ENCODE measurements at places on chromosomes 13 and 19.

GRCh38 chr19:39557811-39558623 is 18.1 kb upstream of the EID2 start:
- DNase-seq, result peak; percentile 88

- no peak for DNase-seq
Measured at GRCh38 chr13:21709697-21710096, 38.8 kb downstream of the FGF9 start.

- DNase-seq, result no peak
Measured at GRCh38 chr19:35458731-35459391, 10.8 kb downstream of the FFAR2 start.

DNA sequence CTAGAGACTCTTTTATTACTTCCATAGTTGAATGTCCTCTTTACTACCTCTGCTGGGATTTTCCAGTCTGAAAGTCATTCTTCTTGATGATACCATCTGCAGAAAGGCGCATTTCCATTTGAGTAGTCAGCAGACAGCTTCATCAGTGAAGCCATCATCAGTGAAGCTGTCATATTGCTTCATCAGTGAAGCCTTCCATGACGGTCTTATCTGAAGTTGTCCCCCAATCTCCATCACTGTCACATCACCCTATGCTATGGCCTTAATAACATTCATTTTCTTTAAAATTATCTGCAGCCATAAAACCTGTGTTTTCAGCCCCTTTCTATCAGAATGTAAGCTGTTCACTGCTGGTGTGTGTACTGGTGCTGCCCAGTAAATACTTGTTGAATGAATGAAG is 151.6 kb downstream of the B3GLCT start:
- DNase-seq, result no peak

- DNase-seq, result no peak
Measured at GRCh38 chr19:7522923-7523667, 671 bp downstream of the MCOLN1 start.

DNA sequence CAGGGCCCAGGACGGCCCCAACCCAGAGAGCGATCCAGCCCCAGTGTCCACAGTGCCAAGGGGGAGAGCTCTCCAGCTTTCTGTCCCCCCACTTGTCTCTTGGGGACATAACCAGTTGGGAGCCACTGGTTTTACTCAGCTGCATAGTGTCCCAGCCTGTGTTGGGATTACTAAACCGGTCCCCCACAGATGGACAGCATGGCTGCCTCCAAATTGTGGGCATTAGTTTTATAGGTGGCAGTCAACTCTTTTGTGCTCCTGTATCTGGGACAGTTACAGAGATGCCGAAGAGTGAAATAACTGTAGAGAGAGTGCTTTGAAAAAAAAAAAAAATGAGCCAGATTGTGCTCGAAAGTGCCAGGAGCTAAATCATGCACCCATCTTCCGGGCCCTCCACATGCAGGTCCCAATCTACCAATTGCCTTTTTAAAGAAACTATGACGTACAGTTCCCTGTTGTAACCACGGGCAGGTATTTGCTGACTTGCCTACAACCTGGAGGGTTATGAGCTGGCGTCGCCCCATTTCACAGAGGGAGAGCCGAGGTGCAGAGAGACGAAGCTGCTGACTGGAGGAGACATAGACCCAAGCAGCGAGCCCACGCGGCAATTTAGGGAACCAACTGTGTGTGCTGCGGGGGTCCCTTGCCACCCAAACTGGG is 2.4 kb upstream of the NFIC start:
- DNase-seq, result no peak

- peak; percentile 14 for DNase-seq
Measured at GRCh38 chr13:26599860-26600259, 42.4 kb downstream of the WASF3 start.

GRCh38 chr19:5345895-5346386 is 5.3 kb upstream of the PTPRS start:
- no peak for DNase-seq

GRCh38 chr13:98509271-98510155 is 67.4 kb downstream of the STK24 start:
- no peak for DNase-seq

DNA sequence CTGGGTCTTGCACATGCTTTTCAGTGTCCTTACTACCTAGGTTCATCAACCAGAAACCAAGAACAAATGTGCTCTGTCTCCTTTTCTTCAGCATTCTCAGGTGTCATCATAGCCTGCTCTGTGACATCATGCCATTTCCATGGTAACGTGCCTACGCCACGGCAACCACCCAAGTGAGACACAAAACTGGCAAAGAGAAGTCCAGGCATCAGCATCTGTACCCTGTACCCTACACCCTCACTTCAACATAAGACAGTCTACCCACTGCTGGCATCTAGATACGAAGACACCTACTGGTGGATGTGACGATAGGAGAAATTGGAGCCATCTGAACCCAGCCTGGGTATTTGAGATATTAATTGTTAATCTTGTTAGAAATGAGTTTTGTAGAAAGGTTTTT is 13.3 kb downstream of the ZC3H4 start:
- no peak for DNase-seq

- no peak for DNase-seq
Measured at GRCh38 chr19:47433121-47433520, 13.8 kb upstream of the MEIS3 start.

GRCh38 chr13:51524829-51525566 is 59.3 kb upstream of the WDFY2 start:
- DNase-seq, result no peak

DNA sequence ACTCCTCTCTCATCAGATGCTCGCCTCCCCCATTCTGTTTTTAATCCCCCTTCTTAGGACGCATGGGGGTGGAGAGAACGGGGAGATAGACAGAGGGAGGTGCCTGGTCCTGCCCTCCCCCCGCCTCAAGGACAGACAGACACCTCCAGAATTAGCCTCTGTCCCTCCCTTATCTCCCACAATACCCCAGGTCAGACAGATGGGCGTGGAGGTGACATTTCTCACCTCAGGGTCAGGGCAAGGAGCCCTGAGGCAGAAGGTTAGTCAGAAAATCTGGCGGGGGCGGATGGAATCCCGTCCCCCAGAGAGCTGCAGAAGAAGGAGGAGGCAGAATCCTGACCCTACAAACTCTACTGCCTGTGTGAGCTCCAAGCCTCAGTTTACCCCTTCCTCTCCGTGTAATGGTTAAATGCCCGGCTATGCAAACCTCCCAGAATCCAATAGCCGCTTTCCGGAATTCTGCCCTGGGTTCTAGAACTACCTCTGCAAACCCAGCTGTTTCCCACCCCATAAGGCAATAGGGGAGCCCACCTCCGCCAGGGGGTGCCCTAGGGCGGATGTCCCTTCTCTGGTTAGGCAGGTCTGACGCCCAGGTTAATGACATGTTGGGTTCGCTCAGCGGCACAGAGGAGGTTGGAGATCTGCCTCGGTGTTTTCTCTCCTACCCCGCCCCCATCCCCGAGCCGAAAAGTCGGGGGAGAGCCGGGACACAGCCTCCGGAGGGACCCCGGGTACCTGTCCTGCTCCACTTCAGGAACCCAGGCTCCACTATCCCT is 900 bp downstream of the PPP1R13L start:
- DNase-seq, result no peak

DNA sequence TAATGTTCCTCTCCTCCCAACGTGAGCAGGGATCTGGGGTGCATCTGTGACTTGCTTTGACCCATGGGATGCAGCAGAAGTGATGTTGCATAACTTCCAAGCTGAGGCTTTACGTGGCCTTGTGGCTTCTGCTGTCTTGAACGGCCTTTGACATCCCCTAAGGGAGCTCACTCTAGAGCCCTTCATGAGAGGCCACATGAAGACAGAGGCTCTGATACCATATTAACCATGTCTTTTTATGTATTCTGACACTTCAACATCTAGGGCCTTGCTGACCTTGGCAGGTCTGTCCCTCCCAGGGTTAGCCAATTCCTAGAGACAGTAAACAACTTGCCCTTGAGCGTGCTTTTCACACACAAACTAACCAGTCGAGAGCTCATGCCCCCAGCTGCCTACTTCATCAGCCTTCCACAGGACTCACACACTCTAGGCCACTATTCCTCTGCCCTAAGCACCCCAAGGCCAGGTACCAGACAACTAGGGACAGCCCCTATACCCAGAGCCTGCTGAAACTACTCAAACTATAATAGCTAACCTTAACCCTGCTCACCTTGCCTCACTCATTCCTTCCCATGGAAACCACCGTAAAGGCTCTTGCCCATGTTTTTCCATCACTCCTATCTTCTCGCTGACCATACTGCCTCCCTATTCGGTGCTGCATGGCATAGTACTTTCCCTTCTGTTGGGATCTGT is 45.4 kb downstream of the CCDC70 start:
- DNase-seq, result no peak

- no peak for DNase-seq
Measured at GRCh38 chr13:59094181-59094580, 1069.5 kb downstream of the DIAPH3 start.

GRCh38 chr13:48749144-48749543 is 95.4 kb downstream of the CYSLTR2 start:
- no peak for DNase-seq

All from NCI-H2029 treated with DMSO at 0.1 percent for 48 hours (cell line).